Activated CD8-positive, alpha-beta memory T cell treated with anti-CD3 and anti-CD28 coated beads, Interleukin-2, amount 50 U/mL, for 48 hours (primary cell): ENCODE measurements at places on chromosomes 11 and 22.

DNA sequence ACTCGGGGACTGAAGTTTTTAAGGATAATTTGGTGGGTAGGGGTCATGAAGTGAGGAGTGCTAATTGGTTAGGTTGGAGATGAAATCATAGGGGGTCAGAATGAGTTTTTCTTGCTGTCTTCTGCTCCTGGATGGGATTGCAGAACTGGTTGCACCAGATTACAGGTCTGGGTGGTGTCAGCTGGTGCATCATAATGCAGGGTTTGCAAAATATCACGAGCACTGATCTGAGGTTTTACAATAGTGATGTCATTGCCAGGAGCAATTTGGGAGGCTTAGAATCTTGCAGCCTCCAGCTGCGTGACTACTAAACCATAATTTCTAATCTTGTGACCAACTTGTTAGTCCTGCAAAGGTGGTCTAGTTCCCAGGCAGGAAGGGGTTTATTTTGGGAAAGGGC lies 46.4 kb upstream of the CALCB start:
- DNase-seq, result no peak

DNA sequence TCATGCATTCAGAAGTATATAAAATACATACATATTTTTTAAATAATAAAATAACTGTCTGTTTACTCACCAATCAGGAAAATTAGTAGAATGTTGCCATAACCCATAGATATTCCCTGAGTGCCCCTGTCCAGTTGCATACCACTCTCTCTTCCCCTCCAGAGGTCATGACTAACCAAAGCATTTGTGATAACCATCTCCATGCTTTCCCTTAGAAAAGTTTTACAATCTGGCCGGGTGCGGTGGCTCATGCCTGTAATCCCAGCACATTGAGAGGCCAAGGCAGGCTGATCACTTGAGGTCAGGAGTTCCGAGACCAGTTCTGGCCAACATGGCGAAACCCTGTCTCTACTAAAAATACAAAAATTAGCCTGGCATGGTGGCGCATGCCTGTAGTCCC lies 33.2 kb upstream of the LDHA start:
- DNase-seq, result no peak

GRCh38 chr22:50175921-50176849 lies 5.7 kb downstream of the PANX2 start:
- DNase-seq, result no peak

- peak; percentile 75 for DNase-seq
Measured at GRCh38 chr11:19742588-19743292, 30.1 kb downstream of the NAV2 start.

- no peak for DNase-seq
Measured at GRCh38 chr11:105265845-105266244, 126.3 kb upstream of the CARD18 start.

DNA sequence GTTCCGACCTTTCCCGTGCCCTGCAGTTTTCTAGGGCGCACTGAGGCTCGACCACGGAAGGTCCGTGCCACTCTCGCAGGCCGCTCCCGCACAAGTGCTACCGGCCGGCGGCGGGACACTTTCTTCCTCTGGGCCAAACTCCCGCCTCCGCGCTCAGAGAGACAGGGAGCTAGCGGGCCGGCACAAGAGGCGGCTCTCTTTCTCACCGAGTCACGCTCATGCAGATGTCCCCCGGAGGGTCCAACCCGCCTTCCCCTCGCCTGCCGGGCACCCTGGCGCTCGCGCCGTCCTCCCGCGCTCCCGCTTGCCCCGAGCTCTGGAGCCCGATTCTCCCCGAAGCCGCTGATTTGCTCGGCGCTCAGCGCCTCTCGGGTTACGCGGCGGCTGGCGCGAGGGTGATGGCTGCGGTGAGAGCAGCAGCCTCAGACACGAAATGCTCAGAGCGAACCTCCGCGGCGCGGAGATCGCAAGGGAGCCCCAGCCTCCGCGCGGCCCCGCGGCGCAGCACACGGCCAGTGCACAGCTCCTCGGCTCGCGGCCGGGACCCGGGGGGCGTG lies 1.0 kb downstream of the LMO1 start:
- peak; percentile 65 for DNase-seq

DNA sequence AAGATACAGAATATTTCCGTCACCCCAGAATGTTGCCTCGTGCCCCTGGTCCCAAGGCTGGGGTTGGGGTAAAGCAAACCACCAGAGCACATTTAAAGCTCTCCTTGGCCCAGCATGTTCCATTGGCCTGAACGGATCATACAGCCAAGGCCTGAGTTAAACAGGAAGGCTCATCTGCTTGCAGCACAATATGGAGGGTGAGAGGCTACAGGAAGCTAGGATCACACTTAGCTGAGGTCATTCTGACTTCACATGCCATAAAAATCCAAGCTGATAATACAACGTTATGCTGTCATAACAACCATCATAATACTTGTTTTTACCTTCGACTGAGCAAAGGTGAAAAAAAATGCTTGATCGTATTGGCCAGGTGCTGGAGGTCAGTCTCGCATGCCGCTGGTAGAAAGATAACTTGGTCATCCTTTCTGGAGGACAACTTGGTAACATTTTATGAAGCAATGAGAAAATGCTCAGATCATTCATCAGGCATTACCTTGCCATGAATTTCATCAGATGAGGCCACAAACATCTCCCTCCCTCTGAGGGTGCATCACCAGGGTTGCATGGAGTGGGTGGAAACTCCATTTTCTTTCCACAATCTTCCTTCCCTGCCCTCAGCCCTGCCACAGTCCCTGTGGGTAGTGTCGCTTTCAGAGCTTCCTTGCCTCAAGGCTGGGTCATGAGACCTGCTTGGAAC lies 31.9 kb upstream of the RTL6 start:
- no peak for DNase-seq

GRCh38 chr22:24741769-24742168 lies 32.8 kb downstream of the PIWIL3 start:
- no peak for DNase-seq

- peak; percentile 79 for DNase-seq
Measured at GRCh38 chr11:65663639-65664200, 1.0 kb upstream of the RELA start.

- DNase-seq, result no peak
Measured at GRCh38 chr11:118670063-118670462, 9.4 kb downstream of the TREH start.

DNA sequence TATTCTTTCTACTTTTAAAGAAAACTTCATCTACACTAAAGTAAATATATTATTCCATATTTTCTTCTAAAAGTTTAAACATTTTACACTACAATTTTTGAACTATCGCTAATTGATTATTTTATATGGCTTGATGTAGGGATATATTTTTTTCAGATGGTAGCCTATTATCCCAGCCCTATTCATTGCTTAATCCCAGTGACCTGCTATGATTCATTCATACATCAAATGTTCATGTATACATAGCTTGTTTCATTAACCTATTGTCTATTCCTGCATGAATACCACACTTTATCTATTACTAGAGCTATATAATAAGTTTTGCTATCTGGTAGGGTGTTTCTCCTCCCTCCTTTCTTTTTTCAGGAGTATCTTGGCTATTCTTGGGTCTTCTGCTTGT lies 5.0 kb upstream of the ROBO4 start:
- no peak for DNase-seq

- no peak for DNase-seq
Measured at GRCh38 chr11:13292970-13293369, 15.4 kb downstream of the BMAL1 start.

DNA sequence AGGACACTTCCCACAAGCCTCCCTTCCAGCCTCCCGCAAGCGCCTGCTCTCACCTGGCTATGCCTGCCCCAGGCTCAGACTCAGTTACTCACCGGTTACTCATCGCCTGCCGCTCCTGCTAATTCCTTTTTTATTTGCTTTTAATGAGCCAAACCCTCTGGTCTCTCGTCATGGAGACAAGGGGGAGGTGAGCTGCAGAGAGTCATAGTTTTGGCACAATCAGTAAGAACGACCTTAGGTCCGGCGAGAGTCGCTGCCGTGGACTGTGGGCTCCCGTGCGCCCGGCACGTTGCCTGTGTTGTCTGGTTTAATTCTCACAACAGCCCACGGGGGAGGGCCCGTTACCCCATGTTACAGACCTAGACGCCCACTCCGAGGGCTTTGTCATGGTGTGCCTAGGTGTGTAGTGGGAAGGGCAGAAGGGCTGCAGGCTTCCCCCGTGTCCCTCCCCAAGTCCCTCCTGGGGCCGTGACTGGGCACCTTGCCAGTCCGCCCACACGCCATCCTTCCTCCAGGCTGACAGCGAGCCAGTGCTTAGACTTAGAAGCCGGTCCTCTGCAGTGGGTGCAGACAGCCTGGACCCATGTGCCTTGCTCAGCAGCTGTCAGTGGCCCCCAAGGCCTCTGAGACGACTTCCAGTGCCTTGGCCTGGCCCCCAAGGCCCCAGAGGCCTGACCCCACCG lies 42.2 kb downstream of the WNT7B start:
- no peak for DNase-seq

- no peak for DNase-seq
Measured at GRCh38 chr11:132158091-132158490, 787.7 kb downstream of the NTM start.

DNA sequence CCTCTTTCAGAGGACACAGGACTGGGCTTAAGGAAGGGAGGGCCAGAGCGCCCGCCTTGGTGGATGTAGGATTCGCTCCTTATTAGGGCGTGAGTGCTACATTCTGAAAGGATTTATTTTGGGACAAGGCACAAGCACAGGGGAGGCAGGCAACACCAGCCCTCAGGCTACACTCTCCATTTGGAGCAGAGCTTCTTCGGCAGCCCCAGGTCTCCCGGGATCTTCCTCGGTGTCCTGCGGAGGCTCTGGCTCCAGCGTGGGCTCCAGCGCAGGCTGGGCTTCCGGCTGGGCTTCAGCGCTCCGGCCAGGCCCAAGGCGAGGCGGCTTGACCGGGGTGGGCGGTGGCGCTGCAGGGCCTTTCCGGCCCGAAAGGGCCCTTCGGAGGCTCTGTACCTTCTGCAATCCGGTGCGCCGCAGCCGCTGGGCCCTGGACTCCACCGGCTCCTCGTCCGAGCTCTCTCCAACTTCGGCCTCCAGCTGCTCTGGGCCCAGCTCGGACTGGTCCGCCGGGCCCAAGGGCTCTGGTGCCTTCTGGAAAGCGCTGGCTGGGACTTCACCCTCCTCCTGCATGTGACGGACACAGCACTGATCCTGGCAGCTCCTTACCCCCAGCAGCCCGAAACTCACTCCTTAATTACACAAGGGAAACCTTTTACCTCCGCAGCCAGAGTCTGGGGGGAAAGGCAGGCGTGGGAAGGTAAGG lies 1.1 kb downstream of the CAVIN3 start:
- no peak for DNase-seq
